B cell (primary cell): ENCODE measurements at places on chromosomes 2 and 18.

GRCh38 chr2:88261725-88262124 is 91.6 kb downstream of the THNSL2 start:
- no peak overlapping the region for H3K27ac ChIP-seq
- H3K27me3 ChIP-seq = no peaks in the 10 kb centered on the region
- H3K36me3 ChIP-seq = no peaks in the 10 kb centered on the region
- H3K4me1 ChIP-seq = no peaks in the 10 kb centered on the region
- DNase-seq = no peak
- H3K4me3 ChIP-seq = no peak overlapping the region

GRCh38 chr2:119536211-119536610 is 8.0 kb upstream of the CFAP221 start:
- no peaks in the 10 kb centered on the region for H3K36me3 ChIP-seq
- no peak overlapping the region for H3K4me3 ChIP-seq
- no peak overlapping the region for H3K27ac ChIP-seq
- no peak for DNase-seq
- peaks cover 4% of the 10 kb centered on the region for H3K27me3 ChIP-seq
- no peaks in the 10 kb centered on the region for H3K4me1 ChIP-seq

GRCh38 chr2:167946441-167946841 is 301.0 kb downstream of the STK39 start:
- H3K36me3 ChIP-seq = no peaks in the 10 kb centered on the region
- H3K4me3 ChIP-seq = no peak overlapping the region
- no peak for DNase-seq
- no peaks in the 10 kb centered on the region for H3K4me1 ChIP-seq
- H3K27me3 ChIP-seq = no peaks in the 10 kb centered on the region

DNA sequence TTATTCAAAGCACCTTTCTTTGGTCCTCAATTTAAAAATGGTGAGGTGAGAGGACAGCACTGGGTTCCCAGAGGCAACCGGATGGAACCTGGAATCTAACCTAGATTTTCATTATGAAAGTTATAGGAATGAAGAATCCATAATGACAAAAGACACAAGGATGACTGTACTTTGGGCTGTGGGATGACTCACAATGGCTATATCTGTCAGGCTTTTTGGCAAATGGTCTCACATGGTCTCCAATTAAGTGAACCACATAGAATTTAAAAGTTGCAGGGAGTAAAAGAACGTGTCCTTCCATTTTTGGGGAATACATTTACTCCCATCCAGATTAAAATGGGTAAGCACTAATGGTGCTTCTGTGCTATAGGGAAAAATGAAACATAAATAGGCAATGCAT is 31.8 kb upstream of the LYPD1 start:
- no peak for DNase-seq
- no peaks in the 10 kb centered on the region for H3K36me3 ChIP-seq
- H3K4me3 ChIP-seq = no peak overlapping the region
- no peak overlapping the region for H3K27ac ChIP-seq
- H3K27me3 ChIP-seq = no peaks in the 10 kb centered on the region
- no peaks in the 10 kb centered on the region for H3K4me1 ChIP-seq

- no peak overlapping the region for H3K27ac ChIP-seq
- no peak overlapping the region for H3K4me3 ChIP-seq
Observed at GRCh38 chr18:45044787-45045186, 364.1 kb downstream of the SETBP1 start.

- DNase-seq = no peak
- H3K27me3 ChIP-seq = no peaks in the 10 kb centered on the region
- no peaks in the 10 kb centered on the region for H3K4me1 ChIP-seq
- no peaks in the 10 kb centered on the region for H3K36me3 ChIP-seq
Observed at GRCh38 chr18:42782929-42783328, 332.6 kb downstream of the RIT2 start.

- no peak for DNase-seq
- H3K4me1 ChIP-seq = no peaks in the 10 kb centered on the region
- H3K4me3 ChIP-seq = no peak overlapping the region
- no peaks in the 10 kb centered on the region for H3K27me3 ChIP-seq
- no peaks in the 10 kb centered on the region for H3K36me3 ChIP-seq
Observed at GRCh38 chr2:96131152-96131812, 7.0 kb downstream of the ASTL start.

GRCh38 chr2:43004879-43005244 is 212.5 kb upstream of the HAAO start:
- no peaks in the 10 kb centered on the region for H3K36me3 ChIP-seq
- no peak overlapping the region for H3K4me3 ChIP-seq
- no peak overlapping the region for H3K27ac ChIP-seq
- H3K4me1 ChIP-seq = no peaks in the 10 kb centered on the region
- H3K27me3 ChIP-seq = peaks cover 2% of the 10 kb centered on the region

GRCh38 chr18:47718646-47719045 is 211.8 kb downstream of the SMAD2 start:
- no peak overlapping the region for H3K27ac ChIP-seq
- no peak for DNase-seq
- H3K36me3 ChIP-seq = no peaks in the 10 kb centered on the region
- no peak overlapping the region for H3K4me3 ChIP-seq

DNA sequence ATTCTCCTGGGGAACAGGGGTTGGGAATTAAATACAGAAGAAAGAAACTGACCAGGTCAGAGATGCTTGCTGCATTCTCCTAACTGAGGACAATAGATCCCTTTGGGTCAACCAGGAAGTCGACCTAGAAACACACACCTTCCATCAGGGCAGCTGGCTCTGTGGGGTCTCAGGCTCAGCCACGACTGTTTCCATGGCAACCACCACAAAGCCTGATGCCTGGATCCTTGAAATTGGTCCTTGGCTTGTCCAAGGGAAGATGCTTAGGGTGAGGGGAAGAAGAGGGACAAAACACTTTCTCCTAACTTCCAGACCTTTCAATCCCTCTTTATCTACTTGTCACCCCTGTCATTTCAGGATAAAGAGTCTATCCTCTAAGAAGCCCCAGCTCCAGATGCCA is 194.4 kb downstream of the ALK start:
- no peak overlapping the region for H3K27ac ChIP-seq
- H3K27me3 ChIP-seq = no peaks in the 10 kb centered on the region
- H3K4me1 ChIP-seq = no peaks in the 10 kb centered on the region
- DNase-seq = no peak

DNA sequence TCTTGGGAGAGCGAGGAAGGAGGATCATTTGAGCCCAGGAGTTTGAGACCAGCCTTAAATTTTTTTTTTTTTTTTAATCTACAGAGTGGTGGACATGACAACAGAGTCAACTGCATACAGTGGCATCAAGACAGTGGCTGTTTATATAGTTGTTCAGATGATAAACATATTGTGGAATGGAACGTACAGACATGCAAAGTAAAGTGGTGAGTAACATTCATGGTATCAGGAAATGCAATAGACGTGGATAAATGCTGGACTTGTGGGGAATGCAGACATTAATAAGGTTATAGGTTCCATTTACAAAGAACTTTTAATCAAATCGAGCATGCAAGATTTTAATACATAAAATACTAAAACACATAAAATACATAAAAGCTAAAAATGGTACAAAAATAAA is 11.9 kb downstream of the WDR43 start:
- peaks cover 56% of the 10 kb centered on the region for H3K36me3 ChIP-seq
- no peaks in the 10 kb centered on the region for H3K4me1 ChIP-seq
- no peaks in the 10 kb centered on the region for H3K27me3 ChIP-seq
- no peak overlapping the region for H3K4me3 ChIP-seq
- H3K27ac ChIP-seq = no peak overlapping the region
- no peak for DNase-seq

GRCh38 chr2:188477564-188478103 is 186.0 kb downstream of the GULP1 start:
- H3K27me3 ChIP-seq = no peaks in the 10 kb centered on the region
- H3K4me1 ChIP-seq = no peaks in the 10 kb centered on the region
- no peak for DNase-seq
- H3K27ac ChIP-seq = no peak overlapping the region
- no peak overlapping the region for H3K4me3 ChIP-seq
- no peaks in the 10 kb centered on the region for H3K36me3 ChIP-seq

DNA sequence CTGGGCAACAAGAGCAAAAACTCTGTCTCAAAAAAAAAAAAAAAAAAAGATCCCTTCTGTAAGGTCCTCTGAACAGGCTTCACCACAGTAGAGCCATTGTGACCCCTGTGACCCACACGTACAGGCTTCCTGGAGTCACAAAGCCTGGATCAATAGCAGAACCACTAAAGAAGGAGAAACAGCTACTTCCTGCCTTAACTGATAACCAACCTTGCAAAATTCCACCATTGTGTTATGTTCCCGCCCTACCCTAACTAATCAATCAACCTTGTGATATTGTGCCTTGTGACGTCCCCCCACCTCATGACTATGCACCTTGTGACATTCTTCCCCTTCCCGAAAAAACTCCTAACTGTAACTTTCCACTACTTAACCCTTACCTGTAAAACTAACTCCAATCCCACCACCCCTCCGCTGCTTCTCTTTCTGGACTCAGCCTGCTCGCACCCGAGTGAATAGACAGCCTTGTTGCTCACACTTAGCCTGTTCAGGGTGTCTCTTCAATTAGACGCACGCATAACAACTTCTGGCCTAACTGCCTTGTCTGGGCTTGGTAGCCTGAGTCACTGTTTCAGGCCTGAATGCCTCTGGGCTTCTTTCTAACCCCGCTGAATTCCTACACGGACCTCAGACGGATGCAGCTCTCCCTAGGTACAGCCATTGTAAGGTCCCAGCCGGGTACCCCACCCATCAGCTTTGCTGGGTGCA is 13.9 kb downstream of the SCYGR8 start:
- no peaks in the 10 kb centered on the region for H3K4me1 ChIP-seq
- no peaks in the 10 kb centered on the region for H3K36me3 ChIP-seq
- H3K27ac ChIP-seq = no peak overlapping the region
- no peak overlapping the region for H3K4me3 ChIP-seq
- DNase-seq = no peak
- H3K27me3 ChIP-seq = no peaks in the 10 kb centered on the region

DNA sequence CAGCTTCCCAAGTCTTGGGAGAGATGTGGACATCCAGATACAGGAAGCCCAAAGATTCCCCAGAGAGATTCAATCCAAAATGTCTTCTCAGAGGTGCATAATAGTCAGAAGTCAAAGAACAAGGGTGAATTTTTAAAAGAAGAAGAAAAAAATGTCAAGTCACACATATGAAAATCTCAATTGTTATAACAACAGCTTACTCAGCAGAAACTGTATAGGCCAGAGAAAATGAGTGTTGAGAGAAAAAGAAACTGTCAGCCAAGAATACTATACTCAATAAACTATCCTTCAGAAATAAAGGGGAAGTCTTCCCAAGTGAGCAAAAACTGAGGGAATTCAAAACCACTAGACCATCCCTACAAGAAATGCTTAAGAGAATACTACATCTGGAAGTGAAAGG is 612.9 kb upstream of the POU3F3 start:
- H3K27me3 ChIP-seq = no peaks in the 10 kb centered on the region
- H3K4me1 ChIP-seq = no peaks in the 10 kb centered on the region
- no peak overlapping the region for H3K4me3 ChIP-seq
- H3K36me3 ChIP-seq = no peaks in the 10 kb centered on the region
- no peak for DNase-seq

DNA sequence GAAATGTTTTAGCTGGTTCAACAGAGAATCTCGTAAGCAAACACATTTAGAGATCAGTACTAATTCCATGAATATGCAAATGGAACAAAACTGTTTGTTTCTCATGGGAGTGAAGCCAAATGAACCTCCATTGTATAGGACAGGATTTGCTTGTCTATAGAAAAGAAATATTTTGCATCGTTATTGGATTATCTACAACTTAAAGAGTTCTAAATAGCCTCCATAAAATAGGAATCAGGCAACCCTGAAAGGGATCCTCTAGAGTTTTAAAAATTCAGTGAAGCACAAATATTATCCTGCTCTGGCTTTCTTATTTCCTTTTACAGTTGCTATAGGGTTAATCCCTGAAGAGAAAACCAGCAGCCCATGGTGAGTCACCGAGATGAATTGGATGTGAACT is 378.4 kb upstream of the NRXN1 start:
- H3K36me3 ChIP-seq = no peaks in the 10 kb centered on the region
- H3K4me3 ChIP-seq = no peak overlapping the region
- no peak overlapping the region for H3K27ac ChIP-seq
- no peaks in the 10 kb centered on the region for H3K27me3 ChIP-seq
- H3K4me1 ChIP-seq = no peaks in the 10 kb centered on the region

- DNase-seq = no peak
- H3K4me3 ChIP-seq = no peak overlapping the region
- H3K4me1 ChIP-seq = peaks cover 48% of the 10 kb centered on the region
- H3K27ac ChIP-seq = no peak overlapping the region
Observed at GRCh38 chr2:136204971-136205370, 87.0 kb upstream of the CXCR4 start.

DNA sequence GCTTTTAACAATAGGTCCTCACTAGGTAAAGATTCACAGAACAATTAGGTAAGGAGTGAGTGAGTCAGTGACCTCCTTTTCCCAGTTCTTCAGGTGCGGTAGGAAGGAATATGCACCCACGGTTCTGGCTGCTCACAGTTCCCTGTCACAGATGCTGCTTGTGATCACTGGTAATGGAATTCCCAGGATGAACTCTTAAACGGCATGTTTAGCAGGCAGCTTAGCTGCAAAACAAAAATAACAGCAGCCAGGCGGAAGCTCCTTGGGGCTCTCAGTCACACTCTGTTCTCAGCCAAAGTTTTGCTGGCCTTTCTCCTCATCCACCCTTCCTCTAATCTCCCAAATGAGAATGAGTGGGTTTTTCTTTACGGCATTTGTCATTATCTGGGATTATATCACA is 274.5 kb downstream of the MYT1L start:
- no peak for DNase-seq
- H3K36me3 ChIP-seq = no peaks in the 10 kb centered on the region
- H3K27me3 ChIP-seq = no peaks in the 10 kb centered on the region
- no peak overlapping the region for H3K27ac ChIP-seq

DNA sequence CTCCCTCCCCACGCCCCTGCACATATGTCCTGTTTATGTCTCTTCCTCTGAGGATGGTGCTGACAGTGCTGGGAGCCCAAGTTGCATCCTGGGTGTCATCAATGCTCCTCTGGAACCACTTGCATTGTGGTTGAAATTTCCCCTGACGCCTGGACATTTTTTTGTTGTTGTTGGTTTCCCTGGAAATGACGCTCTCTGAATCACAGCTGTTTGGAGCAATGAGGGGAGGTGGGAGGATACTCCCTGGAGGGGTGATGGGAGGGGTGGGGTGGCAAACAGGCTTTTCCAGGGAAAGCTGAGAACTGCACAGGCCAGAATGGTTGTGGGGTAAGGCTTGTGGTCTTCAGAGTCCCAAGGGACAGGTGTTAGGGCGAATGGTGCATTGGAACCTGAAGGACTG is 29.6 kb downstream of the CELF4 start:
- no peaks in the 10 kb centered on the region for H3K4me1 ChIP-seq
- no peaks in the 10 kb centered on the region for H3K27me3 ChIP-seq
- no peak for DNase-seq
- no peaks in the 10 kb centered on the region for H3K36me3 ChIP-seq

- H3K4me3 ChIP-seq = no peak overlapping the region
- H3K27ac ChIP-seq = no peak overlapping the region
Observed at GRCh38 chr2:101887328-101887727, 104.4 kb upstream of the IL1R2 start.

- H3K4me1 ChIP-seq = no peaks in the 10 kb centered on the region
- peaks cover 3% of the 10 kb centered on the region for H3K27me3 ChIP-seq
- H3K4me3 ChIP-seq = no peak overlapping the region
Observed at GRCh38 chr2:181847198-181847556, 44.4 kb upstream of the ITPRID2 start.

- no peak for DNase-seq
- no peaks in the 10 kb centered on the region for H3K36me3 ChIP-seq
- no peak overlapping the region for H3K27ac ChIP-seq
Observed at GRCh38 chr2:133167990-133168389, 400.3 kb downstream of the NCKAP5 start.
